ENCODE measurements at places on chromosomes 2 and 18.

DNA sequence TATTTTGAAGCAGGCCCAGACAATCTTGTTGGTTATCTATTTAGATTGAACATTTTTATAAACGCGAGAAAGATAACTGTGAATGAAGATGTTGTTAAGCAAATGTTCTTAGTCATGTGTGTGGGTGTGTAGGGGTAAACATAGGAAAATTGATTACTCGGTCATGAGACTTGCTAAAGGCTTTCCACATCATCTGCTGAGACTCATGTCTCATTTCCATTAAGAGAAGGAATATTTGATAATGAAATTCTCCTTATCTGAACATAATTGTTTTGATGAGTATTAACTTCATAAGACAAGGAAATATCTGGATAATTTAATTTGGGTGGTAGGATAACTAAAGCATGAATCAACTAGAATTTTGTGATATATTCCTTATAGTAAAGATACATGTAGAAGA is 19.7 kb downstream of the CCDC102B start:
- no peak for DNase-seq

- DNase-seq = no peak
These were observed 451.4 kb downstream of the TNS1 start for GRCh38 chr2:217551252-217551899.

GRCh38 chr2:165864296-165864695 is 70.2 kb upstream of the GALNT3 start:
- no peak for DNase-seq

GRCh38 chr2:18991177-18992168 is 366.9 kb downstream of the OSR1 start:
- peak; percentile 18 for DNase-seq

DNA sequence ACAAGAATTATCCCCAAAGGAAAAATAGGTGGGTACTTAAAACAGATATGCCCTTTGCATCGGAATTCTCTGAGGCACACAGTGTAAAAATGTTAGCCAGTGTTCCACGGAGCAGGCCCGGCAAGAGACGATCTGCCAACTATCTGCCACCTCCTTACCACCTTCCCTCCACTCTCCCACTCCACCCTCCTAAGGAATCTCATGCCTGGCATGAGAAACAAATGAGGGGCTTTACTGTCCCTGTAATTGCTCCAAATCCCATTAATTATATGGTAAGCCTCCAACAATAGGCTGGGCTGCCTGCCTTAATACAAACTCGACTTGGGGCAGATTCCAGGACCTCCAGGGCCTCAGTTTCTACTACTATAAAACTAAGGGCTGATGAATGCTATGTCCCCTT is 102.3 kb downstream of the ZBTB7C start:
- no peak for DNase-seq

GRCh38 chr18:55465313-55465712 is 122.7 kb downstream of the TCF4 start:
- no peak for DNase-seq

GRCh38 chr2:51903728-51904127 is 871.8 kb upstream of the NRXN1 start:
- no peak for DNase-seq

DNA sequence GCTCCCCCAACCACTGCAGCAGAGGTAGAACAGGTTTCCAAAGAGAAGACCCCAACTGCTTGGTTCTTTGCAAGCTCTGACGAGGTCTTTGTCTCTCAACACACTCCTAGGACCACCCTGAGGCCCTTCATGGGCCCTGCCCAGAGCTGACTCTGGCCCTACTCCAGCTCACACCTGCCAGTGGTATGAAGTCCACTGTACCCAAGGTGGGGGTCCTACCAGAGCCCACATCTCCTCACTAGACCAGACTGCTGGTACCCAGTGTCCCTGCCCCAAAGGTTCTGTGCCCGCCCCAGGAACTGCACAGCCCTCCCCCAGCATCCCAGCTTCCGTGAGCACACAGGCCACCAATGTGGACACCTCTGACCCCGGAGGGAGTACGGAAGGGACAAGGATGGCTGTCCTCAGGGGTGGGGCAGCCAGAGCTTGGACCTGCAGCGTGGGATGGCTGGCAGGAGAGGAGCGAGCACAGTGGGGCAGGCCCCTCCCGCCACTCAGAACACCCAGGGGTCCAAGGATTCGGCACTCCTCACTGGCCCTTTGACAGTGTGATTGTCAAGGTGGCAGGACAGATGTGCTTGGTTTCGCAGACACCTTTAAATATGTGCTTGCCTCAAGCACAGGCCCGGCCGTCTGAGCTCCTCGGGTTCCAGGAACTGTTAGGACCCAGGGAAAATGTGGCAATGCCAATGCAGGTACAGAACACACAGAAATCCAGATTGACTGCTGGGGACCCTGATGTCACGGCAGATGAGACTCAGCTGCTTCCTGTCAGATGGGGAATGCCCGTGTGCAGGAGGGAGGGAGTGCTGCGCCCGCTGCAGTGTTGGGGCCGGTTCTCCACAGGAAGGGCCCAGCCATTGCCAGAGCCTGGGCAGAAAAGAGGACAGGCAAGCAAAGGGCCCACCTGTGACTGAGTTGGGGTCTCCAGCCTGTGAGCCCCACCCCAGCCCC is 51.2 kb downstream of the MTERF4 start:
- DNase-seq = no peak

GRCh38 chr2:41720331-41721251 is 327.2 kb upstream of the PKDCC start:
- no peak for DNase-seq

GRCh38 chr2:208097801-208098200 is 26.5 kb downstream of the CRYGD start:
- DNase-seq = no peak

GRCh38 chr2:112646102-112646719 is 472 bp downstream of the SLC20A1 start:
- DNase-seq = no peak

GRCh38 chr18:65257149-65257548 is 493.7 kb upstream of the CDH7 start:
- DNase-seq = no peak

- DNase-seq = no peak
These were observed 90.9 kb downstream of the CAPN13 start for GRCh38 chr2:30716123-30716900.

- DNase-seq = no peak
These were observed 38.0 kb downstream of the EHBP1 start for GRCh38 chr2:62743506-62743905.

DNA sequence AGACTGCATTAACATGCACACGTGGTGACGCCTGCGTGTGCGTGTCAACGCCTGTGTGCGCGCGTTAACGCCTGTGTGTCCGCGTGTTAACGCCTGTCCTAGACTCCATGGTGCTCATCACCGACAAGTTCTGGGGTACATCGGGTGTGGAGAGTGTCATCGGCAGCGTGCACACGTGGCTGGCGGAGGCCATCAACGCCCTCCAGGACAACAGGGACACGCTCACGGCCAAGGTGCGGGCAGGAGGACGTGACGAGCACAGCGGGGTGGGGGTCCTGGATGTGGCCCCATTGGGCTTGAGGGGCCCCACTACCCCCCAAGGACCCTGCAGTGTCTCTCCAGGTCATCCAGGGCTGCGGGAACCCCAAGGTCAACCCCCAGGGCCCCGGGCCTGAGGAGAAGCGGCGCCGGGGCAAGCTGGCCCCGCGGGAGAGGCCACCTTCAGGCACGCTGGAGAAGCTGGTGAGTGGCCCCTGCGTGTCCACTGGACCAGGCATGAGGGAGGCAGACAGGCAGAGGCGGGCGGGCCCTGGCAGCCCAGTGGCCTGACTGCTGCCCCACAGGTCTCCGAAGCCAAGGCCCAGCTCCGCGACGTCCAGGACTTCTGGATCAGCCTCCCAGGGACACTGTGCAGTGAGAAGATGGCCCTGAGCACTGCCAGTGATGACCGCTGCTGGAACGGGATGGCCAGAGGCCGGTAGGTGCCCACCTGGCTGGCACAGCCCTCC is 29.2 kb downstream of the GPC1 start:
- no peak for DNase-seq

DNA sequence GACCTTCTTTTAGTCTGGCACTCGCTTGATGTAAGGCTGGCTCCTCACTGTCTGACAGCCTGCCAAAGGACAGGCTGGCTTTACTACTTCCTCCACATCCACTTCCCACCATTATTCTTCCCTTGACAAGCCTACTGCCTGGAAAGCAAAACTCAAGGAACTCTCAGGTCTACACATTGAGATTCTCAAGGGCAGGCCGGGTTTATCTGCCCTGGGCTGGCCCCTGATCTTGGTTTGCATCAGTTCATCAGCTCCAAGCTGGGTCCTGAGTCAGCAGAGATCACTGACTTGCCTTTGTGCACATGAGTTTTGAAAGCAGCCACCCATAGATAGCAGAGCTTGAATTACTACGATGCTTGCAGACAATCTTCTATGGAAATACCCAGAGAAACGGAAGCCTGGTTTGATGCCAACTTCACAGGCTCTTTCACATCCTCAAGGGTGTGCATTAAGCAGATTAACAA is 53.9 kb downstream of the KCTD18 start:
- DNase-seq = no peak

DNA sequence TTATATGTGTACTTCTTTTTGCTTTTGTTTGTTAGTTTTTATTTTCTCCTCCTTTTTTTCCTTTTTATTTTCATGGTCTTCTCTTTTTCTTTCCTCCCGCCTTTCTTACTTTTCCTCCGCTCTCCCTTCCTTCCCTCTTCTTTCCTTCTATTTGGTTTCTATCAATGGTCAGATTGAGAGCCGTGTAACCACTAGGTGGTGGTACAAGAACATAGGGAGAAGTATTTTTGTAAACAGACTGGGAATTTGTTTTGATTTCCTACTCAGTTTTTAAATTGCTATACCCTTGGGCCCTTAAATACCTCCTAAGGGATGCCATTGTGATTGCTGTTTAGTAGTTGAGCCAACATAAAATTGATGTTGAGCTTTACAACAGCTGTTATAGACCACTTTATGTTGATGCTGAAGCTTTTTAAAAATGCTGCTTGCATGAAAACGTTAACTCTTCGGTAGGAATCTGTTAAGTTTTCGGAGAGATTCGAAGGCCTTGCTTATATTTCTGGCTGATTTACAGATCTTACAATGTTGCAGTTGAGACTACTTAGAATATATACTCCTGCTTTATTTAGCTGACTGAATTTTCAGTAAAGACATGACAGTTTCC is 124.2 kb downstream of the UBE2E3 start:
- no peak for DNase-seq

- DNase-seq = no peak
These were observed 1.4 kb downstream of the KRCC1 start for GRCh38 chr2:88053934-88054781.

DNA sequence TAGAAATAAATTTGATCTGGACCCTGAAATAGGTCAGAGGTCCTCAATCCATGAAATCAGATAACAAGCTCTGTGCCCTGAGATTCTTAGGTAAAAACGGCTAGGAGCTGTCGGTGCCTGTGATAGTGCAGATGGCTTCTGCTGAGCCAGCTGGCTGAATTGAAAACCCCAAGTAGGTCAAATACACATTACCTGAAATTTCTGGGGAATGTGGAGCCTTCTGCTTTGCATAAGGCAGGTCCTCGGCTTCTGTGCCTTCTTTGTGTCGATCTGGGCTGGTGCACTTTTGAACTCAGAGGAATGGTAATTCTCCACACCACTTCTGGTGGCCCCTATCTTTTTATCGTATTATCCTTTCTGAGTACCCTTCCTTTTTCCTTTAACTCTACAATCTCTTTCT is 66.6 kb downstream of the CNTNAP5 start:
- DNase-seq = no peak

DNA sequence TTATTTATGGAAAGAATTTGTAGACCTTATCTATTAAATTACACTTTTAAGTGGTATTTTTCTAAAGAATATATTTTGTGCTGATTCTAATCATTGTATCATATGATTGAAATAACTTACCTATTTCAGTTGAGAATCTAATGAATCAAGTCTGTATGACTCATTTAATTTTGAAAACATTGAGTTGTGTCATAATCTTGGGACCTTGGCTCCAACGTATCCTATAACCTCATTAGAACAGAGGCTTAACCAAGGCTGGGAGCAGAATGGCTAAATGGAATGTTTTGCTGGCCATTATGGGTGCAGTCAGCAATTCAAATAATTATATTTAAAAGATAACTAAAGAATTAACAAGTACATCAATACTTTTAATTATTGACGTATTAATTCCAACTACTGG is 19.6 kb upstream of the GULP1 start:
- DNase-seq = no peak

GRCh38 chr2:41475959-41476358 is 571.9 kb upstream of the PKDCC start:
- no peak for DNase-seq

GRCh38 chr2:144774809-144775208 is 254.9 kb upstream of the ZEB2 start:
- no peak for DNase-seq

DNA sequence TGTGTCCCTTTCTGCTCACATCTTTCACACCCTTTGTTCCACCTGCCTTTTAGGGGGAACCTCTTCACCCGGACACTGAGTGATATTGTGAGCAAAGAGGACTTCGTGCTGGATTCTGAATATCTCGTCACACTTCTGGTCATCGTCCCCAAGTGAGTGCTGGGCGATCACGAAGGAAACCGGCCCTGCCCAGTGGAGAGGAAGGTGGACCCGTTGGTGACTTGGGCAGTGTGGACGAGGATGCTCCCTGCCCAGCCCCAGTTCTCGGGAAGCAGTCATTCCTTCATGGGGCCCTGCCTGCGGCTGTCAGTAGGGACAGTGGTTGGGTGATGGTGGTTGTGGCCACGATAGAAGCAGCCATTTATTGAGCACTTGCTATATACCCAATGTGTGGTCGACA is 40.8 kb downstream of the PDIA6 start:
- DNase-seq = no peak

DNA sequence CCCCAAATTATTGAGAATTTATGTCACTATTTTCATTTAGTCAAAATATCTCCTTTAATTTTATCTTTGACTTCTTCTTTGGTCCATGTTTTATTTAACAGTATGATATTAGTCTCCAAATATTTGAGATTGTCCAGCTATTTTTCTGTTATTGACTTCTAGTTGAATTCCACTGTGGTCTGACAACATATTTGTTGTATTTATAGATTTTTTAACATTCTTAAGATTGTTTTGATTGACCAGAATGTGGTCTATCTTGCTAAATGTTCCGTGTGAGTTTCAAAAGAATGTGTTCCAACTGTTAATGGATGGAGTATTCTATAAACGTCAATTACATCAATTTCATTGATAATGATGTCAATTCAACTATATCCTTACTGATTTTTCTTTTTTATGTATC is 1452.1 kb downstream of the SUCLG1 start:
- DNase-seq = no peak

DNA sequence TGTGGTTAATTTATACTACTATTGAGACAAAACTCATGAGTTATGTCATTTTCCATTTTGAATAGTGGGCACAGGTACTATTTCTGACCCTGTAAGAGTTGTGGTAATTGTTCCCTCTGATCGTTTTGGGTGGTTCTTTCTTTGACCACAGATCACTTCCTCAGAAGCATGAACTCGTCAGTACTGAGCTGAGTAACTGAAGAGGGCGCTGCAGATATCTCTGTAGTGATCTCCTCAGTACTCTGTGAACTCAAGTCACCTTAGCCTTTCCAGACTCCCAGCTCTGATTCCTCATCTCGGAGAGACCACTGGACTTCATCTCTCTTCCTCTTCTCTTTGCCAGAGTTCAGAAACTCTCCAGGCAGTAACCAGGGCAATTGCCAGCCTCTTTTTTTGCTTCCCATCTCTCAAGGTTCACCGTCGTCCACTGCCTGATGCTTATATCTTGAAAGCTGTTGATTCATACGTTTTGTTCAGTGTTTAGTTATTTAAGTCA is 9.4 kb upstream of the IL1RL1 start:
- no peak for DNase-seq
